ENCODE measurements at places on chromosomes 5 and 9.
A peak's percentile ranks its signal among the peaks of the same experiment; 100 is the strongest.

GRCh38 chr5:108361771-108362170 is 20.1 kb downstream of the FBXL17 start:
- no peak for DNase-seq

GRCh38 chr9:15942831-15943424 is 390.1 kb downstream of the CCDC171 start:
- no peak for DNase-seq

GRCh38 chr5:93829346-93829745 is 87.9 kb upstream of the POU5F2 start:
- DNase-seq = no peak

DNA sequence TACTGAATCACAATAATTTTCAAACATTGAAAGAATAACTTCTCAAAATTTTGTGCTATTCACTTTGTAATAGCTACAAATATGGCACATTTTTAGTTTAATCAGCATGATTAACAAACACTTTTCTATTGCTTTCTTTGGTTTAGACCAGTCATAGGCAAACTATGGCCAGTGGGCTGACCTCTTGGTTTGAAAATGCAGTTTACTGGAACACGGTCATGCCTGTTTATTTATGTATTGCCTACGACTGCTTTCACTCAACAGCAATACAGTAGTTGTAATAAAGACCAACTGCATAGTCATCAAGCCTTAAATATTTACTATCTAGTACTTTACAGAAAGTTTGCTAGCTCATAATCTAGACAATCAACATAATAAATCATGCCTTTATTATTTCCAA is 810.8 kb downstream of the TLE1 start:
- no peak for DNase-seq

- no peak for DNase-seq
Measured at GRCh38 chr5:138096997-138097828, 13.4 kb downstream of the WNT8A start.

DNA sequence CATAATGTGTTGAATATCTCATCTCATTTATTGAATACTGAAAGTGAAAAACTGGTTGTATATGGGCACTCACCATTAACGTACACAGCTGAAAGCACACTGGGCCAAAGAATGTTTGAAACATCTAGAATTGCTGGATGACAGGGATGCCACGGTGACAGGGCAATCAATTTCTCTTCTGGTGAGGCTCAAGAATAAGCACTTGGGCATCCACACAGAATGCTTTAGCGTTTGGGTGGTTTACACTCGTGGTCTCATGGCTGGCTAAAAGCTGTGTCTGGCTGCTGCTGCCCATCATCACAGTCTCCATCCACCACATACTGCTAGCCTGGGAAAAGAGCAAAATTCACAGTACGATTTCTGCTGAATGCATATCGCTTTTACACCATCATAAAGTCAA is 30.7 kb upstream of the IL31RA start:
- DNase-seq = no peak

DNA sequence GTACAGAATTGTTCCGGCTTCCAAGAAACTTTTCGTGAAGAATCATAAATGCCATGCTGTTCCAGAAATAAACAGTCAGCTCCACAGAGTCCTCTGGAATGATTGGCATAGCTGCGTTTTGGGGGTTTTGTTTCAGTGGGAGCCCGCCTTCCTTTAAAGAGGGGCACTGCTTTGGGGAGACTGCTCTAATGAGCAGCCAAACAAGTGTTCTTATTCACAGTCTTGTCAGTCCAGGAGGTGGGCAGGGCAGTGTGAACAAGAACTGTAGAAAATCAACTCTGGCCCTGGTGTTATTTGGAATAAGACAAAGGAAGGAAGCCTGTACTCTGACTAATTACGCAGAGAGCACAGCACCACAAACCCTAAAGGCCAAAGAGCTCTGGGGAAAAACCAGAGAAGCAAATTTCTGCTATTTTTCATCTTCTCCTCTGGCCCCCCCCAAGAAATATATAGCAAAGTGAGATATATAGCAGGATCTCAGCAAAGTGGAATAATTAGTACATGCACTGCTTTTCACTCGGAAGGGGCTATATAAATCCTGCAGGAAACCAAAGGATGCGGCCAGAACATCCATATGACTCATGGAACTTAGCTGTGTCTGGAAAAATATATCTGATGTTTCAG is 92.9 kb downstream of the GLDC start:
- DNase-seq = no peak

DNA sequence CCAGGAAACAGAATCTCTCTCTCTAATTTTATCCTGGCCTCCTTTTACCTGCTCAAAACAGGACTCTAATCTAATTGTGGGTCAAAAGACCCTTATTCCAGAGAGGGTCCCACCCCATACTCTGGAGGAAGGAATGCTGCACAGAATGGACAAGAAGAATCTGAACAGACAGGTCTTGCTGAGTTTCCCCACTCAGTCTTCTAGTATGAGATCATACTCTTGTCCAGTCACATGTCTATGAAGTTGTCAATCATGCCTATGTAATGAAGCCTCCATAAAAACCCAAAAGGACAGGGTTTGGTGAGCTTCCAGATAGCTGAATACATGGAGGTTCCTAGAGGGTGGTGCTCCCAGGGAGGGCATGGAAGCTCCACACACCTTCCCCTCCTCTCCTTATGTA is 123.9 kb upstream of the FER start:
- no peak for DNase-seq

DNA sequence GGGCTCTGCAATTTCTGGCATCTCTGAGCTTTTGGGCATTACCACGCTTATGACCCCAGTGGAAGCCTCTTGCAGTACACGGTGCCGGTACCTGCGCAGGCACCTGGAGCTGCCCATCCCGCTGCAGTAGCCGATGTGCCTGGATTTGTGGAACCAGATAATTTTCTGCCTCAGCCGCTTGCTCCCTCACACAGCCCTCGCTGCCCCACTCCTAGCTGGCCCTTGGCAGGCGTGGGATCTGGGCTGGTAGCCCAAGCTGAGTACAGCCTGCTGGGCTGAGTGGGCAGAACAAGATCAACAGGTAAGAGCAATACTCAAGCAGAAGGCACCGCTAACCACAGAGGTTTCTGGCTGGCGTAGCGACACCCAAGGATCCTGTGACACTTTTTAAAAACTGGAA is 1808.8 kb upstream of the ACO1 start:
- no peak for DNase-seq

DNA sequence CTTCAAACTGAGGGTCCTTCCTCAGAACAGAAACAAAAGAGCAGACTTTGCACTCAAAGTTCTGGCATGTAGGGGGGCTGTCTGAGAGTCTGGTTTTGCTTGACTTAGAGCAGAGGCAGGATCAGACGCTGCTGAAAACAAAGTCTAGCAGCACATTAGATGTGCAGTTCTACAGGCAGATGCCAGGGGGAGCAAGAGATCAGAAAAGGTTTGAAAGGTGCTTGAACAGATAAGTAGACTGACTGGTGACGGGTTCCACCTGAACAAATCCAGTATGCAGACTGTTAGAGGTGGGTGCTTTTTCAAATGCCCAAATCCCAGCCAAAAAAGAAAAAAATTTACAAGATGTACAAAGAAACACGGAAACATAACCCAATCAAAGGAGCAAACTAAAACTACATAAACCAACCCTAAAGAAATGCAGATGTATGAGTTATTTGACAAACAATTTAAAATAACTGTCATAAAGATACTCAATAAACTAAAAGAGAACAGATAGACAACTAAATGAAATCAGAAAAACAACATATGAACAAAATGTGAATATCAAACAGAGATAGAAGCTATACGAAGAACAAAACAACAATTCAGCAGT is 194.7 kb upstream of the FREM1 start:
- peak; percentile 49 for DNase-seq
